Neuronal stem cell (in vitro differentiated cells): ENCODE measurements at places on chromosomes 2 and 18.
A peak's percentile ranks its signal among the peaks of the same experiment; 100 is the strongest.

DNA sequence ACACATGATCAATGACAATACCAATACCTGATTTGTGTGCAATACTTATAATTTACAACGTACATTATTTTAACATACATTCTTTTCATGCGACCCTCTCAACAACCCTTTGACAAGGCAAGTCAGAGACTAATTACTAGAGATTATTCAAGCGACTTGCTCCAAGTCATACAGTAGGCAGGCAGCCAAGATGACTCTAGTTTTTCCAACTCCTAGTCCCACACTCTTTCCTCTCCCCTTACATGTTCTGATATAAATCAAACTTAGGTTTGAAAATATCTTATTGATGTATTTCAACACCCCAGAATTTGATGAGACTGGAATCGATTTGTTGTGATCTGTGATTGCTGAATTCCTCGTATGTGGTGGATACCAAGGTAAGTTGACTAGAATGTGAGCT lies 8.0 kb upstream of the CYP27C1 start:
- DNase-seq = no peak

- DNase-seq = no peak
Measured at GRCh38 chr18:33513027-33513426, 65.0 kb upstream of the ASXL3 start.

DNA sequence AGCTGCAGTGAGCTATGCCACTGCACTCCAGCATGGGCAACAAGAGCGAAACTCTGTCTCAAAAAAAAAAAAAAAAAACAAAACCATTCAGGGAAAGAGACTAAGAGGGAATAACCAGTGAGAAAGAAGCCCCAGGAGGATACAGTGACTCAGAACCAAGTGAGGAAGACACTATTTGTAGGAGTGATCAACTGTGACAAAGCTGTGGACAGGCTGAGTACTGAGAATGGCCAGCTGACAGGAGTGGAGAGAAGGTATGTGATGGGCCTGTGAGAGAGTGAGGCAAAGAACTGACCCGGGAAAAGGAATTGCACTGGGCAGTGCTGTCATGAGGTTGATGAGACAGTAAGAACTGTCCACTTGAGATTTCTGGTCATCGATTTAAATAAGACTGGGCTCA lies 6.7 kb upstream of the LCT start:
- no peak for DNase-seq

- DNase-seq = no peak
Measured at GRCh38 chr18:55300421-55300935, 287.5 kb downstream of the TCF4 start.

GRCh38 chr2:112835536-112836162 lies 930 bp downstream of the IL1B start:
- DNase-seq = no peak

GRCh38 chr2:96097441-96097840 lies 18.9 kb downstream of the ADRA2B start:
- no peak for DNase-seq

- no peak for DNase-seq
Measured at GRCh38 chr2:20313659-20314058, 37.0 kb downstream of the PUM2 start.

DNA sequence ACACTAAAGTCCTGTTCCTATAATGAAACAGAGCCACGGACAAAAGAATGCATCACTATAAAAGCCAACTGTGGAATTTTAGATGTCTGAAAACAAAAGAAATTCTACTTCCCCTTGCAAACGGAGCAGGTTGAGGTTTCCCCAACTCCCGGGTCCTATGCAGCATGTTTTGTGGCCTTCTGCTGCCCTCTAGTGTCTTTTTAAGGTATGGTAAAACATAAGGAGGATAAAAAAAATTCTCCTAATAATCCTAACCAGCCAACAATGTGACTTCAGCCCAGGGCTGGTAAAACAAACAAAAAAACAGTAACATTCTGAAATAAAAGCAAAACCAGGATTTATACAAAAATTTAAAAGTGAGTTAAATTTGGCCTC lies 539.5 kb downstream of the NRXN1 start:
- peak; percentile 65 for DNase-seq

GRCh38 chr2:103448495-103448894 lies 686.7 kb downstream of the TMEM182 start:
- DNase-seq = no peak

- DNase-seq = no peak
Measured at GRCh38 chr2:120840795-120841487, 105.3 kb downstream of the GLI2 start.

- DNase-seq = no peak
Measured at GRCh38 chr18:67783196-67783946, 266.9 kb upstream of the DSEL start.

GRCh38 chr2:19881908-19882265 lies 19.9 kb downstream of the TTC32 start:
- no peak for DNase-seq

DNA sequence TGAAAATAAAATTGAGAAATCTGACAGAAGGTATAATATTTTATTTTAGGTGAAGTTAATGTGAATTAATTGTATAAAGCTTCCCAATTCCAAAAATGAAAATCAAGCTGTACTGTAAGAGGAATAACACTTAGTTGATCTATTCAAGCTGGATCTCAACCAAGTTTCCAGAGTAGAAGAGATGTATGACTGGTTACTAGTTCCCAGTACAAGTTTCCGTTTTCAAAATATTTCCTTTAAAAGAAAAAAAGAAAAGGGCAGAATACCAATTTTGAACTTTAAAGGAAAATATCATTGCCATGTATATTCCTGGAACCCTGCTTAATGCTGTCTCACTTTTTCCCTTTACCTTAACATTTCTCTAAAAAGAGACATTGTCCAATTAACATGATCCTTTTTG lies 308.5 kb downstream of the IRS1 start:
- no peak for DNase-seq

- no peak for DNase-seq
Measured at GRCh38 chr2:10613263-10613662, 76.5 kb downstream of the NOL10 start.

DNA sequence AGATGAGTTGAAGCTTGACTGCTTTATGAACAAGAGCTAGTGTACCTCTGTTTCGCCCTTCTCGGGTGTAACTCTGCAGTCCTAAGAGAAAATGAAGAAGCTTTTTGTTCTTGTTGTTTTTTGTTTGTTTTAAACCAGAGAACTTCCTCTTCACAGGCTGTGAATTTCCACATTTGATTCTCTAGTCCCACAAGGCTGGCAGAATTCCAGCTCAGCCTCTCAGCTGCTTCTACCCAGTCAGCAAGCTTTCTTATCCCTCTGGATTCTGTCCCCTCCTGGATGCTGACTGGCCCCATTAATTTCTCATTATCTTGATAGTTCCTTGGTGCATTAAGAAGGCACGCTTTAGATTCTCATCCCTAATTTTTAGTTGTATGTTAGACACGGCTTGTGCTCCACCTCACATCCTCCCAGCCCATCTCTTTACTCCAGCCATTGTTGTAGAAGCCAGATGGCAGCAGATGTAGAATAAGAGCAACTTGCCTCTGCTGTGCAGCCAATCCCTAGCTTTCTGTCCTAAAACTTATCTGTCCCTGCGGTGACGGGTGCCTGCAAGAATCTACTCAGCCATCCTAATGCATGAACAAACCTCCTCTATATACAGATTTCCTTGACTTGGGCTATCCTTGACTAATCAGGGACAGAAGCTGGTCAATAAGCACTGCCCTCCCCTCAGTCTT lies 12.3 kb upstream of the RESP18 start:
- DNase-seq = no peak

GRCh38 chr2:27715318-27716210 lies 51.9 kb downstream of the SLC4A1AP start:
- DNase-seq = no peak

DNA sequence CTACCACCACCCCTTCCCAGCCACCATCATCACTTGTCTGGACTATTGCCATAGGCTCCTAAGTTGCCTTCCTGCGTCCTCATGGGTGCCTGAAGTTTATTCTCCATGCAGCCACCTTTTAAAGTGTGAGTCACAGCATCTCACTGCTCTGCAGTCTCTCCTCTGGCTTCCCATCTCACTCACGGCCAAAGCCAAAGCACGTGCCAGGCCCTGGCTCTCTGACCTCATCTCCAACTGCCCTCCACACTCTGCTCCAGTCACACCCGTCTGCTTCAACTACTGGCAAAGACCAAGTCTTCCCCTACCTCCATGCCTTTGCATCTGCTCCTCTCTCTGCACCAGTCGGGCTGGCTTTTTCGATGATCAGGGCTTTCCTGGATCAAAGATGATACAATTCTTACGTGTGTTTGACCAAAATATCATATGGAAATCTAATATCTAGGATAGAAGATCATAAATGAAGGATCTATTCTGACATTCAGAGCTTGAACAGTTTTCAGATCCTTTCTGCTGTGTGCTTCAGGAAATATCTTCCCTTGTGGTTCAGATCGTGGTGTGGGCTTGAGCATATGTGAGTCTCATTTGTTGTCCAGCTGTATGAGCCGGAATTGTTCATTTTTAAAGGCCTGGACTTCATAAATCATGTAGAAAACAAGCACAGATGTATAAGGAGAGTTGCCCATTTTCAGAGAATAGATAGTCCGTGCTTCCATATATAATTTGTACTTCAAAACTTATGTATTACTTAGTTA lies 175.6 kb downstream of the PRKCE start:
- no peak for DNase-seq

- no peak for DNase-seq
Measured at GRCh38 chr2:237909801-237910475, 50.5 kb downstream of the RAMP1 start.

DNA sequence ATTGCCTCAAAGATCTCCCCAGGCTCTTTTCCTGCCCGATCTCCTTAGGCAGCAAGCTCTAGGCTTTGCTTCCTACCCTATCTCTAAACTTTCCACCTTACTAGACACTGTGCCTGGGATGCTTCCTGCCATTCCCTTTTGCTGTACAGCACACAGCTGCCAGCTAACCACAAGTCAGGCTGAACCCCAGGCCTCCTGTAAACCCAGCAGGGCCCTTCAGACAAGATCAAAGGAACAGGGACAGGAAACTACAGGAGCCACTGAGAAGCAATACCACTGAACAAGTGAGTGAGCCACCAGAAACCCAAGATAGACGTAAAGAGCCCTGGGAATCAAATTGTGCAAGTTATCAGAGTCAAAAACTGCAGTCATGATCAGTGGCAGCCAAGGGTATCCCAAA lies 180.7 kb downstream of the SUCLG1 start:
- no peak for DNase-seq

DNA sequence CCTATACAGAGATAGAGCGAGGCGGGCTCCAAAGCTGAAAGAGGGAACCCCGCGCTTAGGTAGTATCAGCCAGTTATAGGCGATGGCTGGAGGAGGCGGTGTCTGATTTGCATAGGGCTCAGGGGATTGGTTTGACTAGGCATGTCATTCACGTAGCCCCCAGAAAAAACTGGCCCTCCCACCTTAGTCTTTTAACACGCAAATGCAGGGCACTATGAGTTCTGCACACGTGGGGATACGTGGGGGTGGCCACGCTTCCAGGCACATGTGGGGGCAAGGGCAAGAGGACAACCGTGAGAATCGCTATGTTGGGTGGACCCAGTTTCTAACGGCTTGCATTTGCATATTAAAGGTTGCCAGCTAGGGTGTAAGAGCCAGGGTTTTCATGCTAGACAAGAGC lies 56.7 kb upstream of the MSTN start:
- DNase-seq = no peak

DNA sequence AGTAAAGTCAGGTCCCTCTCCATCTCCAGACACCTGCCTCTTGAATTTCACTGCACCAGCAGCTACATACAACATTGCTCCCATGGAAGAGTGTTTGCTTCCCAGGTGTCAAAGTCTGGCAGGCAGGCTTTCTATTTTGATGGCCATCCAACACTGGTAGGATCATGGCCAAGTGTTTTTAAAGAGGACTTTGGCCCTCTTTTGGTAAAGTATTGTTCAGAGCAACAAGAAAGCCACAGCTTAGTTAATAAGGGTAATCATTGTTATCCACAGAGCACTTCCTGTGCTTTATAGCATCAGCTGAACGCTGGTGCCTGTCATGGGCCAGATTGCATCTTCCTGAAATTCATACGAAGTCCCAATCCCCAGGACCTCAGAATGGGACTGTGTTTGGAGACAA lies 133.2 kb downstream of the NCK2 start:
- no peak for DNase-seq

- no peak for DNase-seq
Measured at GRCh38 chr18:7230626-7231349, at the start of gene LRRC30. LRRC30 (plus strand) TSS chr18:7231089; CDS start chr18:7231139, 50 bp downstream.

DNA sequence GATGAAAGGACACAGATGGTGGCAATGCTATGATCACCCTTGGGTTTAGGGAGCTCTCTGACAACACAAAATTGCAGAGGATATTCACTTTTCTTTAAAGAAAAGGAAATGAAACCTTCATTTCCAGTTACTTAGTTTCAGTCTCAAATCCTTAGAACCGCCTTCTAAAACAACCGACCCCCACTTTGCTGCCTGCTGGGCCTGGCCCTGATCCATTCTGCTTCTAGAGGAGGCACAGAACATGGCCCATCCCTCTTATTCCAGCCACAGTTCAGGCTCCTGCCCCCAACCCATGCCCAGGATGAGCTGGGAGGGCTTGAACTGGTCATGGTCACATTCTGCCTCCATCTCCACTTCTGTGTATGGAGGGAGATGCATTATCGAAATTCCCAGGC lies 311.6 kb downstream of the EN1 start:
- DNase-seq = no peak

DNA sequence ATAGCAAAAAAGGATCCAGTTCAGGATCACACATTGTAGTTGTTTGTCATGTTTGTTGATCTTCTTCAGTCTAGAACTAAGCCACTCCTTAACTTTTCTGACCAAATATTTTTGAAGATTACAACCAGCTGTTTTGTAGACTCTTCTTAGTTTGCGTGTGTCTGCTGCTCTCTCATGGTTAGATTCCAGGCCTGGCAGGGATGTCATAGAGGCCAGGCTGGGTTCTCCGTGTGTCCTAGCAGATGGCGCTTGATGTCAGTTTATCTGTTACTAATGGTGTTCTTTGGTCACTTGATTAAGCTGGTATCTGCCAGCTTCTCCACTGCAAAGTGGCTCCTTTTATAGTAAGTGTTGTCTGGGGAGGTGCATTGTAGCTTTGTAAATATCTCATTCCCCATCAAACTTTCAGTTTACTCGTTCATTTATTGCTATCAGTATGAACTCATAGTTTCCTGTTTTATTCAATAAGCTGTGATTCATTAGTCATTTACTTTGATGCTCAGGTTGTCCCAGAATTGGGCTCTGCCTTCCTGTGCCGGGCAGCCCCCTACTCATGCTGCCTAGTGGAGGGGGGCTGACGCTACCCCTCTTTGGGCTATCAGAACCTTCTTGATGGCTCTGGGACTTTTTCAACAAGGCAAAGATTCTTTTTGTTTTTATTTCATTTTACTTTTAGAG lies 42.1 kb downstream of the GRHL1 start:
- DNase-seq = no peak

GRCh38 chr18:46283895-46284295 lies 179.7 kb downstream of the HAUS1 start:
- DNase-seq = no peak

GRCh38 chr2:54867457-54867856 lies 144.0 kb downstream of the EML6 start:
- DNase-seq = no peak

DNA sequence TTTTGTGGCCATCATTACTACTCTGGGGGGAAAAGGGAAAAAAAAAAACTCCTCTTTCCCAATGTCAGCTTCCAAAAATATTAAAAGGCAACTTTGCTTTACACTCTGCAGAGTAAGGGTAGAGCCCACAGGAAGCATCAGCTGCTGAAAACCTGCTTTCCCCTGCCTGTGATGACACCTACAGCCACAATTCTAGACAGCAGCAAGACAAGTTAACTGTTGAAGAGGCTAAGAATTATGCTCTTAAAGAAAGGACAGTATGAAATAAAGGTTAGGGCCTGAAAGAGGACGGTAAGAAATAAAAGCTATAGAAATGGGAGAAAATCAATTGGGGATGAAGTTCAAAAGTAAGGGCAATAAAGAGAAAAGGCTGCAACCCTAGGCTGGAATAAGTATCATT lies 3.0 kb downstream of the PDE11A start:
- DNase-seq = no peak
